Tongue (tissue), 3 donors: ENCODE measurements at places on chromosomes 12 and 14. TPM values are rescaled to one million over a fixed set of nuclear protein-coding genes. Genes with fewer than 3 reads are reported as not detected.

GRCh38 chr14:99329711-99330315, 57.8 kb upstream of the BCL11B start:
- no peak for DNase-seq

ADCY4 gene
- 16.7 TPM for total RNA-seq

ITPR2 gene
- total RNA-seq: 31.4 TPM

KCNA1 gene
- 4.4 TPM for total RNA-seq

ARHGEF25 gene
- total RNA-seq: 18.6 TPM

DNA sequence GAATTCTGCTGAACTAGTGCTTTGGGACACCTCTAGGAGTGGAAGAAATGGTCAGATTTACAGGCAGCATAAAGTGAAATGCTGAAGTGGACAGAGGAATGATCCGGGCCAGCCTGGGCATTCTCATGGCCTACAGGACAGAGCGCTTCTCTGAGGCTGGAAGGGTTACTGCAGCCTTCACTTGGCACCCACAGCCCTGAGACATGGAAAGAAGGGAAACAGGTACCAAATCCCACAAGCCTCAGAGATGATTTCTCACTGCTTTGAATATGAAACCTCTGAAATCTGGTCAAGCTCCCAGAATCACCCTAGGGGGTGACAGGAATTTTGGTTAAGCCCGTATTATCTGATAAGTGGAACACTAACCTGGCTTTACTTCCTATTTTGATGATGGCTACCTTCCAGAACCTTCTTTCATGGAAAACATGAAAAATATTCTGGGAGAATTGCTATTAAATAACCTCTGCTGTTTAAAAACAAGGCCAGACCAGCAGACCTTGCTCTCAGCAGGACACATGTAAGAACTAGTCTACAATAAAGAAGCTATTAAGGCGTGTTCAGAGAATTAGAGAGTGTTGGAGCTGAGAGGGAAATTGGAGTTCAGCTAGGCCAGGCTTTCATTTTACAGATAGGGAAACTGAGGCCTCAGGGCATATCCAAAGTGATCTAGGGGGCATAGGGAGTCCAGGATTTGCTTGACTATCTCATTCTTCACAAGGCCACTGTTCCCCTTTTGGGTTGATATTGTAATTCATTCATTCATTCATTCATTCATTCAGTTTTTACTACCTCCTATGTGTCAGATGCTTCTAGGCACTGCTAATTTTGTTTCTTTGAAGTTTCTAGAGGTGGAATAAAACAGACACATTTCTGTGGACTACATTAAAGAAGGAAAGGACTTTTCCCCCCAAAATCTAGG, 281.5 kb downstream of the ZFP36L1 start:
- DNase-seq: peak; percentile 49

DNA sequence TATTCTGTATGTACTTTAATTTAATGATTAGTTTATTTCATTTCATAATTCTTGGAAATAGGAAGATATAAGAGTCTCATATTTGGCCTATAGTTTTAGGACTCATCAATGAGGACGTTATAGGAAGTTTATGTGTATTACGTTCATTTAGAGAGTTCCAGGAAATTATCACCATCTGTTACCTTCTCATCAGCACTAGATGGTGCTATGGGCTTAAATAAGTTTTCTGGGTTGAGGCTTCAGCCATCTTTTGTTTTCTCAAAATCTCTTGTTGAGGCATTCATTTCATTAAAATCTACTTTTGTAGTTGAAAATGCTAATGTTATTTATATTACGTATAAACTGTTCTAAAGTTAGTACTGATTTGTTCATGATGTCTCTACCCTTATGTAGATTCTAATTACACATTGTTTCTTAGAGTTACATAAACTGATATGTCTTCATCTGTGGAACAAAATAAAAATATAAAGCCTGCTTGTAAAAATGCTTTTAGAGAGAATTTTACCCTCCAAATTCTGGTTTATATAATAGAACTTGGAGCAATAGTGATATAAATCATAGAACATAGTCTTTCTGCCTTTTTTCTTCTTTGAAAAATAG, 89.2 kb downstream of the CFAP54 start:
- peak; percentile 81 for DNase-seq

VRTN gene
- not detected for total RNA-seq

DNA sequence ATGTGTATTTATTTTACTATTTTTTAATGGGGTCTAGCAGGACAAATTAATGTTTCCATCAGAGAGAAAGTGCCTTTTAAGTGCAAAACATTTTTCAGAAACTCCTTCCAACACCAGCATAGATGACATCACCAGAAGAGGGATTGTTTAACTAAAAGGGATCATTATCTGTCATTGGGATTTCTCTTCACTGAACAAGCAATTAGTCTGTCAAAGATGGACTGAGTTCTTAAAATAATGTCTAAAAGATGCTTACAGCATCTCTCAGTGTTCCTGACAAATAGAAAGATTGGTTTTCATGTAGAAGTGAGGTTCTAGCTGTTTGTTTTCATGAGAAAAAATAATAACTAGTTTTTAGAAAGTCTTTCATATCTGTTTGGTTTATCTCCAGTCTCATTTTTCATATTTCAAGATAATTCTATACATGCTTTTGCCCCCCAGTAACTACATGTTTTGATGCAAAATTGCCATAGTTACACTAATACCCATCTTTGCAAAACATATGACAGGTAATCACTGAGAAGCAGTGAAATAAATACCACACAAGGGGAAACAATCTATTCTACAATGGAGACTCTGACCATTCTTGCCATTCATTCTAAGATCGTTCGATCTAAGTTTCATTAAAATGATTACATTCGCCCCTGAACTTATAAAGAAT, 850.3 kb downstream of the GALC start:
- DNase-seq: peak; percentile 20

SRRM4 gene
- total RNA-seq: 0.31 TPM

DNA sequence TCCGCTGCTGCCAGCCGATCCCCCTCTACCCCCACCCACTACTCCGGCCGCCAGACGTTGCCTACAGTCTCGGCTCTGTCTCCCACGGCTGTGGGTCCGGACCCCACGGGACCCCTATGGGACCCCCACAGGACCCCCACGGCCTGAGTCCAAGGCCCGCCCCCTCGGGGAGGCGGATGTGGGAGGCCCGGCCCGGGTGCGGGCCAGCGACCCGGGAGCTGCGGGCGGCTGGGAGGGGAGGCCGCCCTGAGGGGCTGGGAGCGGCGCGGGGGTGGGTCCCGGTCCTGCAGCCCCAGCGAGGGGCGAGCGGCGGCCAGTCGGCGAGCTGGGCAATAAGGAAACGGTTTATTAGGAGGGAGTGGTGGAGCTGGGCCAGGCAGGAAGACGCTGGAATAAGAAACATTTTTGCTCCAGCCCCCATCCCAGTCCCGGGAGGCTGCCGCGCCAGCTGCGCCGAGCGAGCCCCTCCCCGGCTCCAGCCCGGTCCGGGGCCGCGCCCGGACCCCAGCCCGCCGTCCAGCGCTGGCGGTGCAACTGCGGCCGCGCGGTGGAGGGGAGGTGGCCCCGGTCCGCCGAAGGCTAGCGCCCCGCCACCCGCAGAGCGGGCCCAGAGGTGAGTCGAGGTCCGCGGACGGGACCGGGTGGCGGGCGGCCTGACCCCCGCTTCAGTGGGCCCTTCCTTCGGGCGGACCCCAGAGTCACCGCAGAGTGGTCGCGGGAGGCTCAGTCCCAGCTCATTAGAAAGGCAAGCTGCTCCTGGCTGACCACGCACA, at the start of gene ACVRL1:
Gene ACVRL1, plus strand, starts transcription at position 422 of the 773 bp plus-strand sequence. CDS start 4,971 bp downstream, outside the sequence.
- DNase-seq: peak; percentile 65

MYF6 gene
- total RNA-seq: 164 TPM

GRCh38 chr12:23204933-23205778, 580.2 kb downstream of the ETNK1 start:
- DNase-seq: peak; percentile 76

DNA sequence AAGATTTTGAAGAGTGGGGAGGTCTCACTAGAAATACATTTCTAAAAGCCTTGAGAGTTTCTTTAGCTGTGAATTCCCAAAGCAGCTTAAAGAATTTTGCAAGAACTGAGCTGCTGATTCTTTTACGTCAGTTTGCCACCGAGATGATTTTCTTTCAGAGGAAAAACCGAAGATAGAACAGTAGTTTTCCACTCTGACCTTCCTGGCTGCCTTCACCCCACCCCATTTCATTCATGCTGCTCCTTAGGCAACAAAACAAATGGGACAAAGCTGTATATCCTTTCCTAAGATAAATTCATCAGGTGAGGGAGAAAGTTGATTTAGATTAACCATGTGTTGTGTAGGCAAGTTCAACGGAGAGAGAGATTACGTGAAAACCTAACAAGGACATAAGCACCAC, 947.0 kb downstream of the GALC start:
- no peak for DNase-seq

DNA sequence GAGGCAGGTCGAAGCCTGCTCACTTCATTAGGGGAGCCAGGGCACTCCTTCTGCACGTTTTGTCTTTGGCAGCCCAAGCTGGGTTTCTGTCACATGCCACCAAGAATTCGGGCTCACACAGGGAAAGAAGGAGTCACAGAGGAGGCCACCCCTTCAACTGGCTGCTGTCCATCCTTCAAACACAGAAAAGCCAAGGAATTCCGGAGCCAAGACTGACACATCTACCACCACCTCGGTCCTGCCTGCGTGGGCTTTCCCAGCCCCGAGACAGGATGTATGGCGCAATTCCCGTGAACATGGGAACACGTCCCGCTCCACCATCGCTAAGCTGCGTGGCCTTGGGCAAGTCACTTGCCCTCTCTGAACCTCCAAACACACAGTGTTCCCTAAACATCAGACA, 70.4 kb downstream of the NCOR2 start:
- no peak for DNase-seq

GRCh38 chr12:3205742-3206519, 128.8 kb downstream of the TSPAN9 start:
- DNase-seq: no peak

GRCh38 chr12:20525064-20525610, 156.8 kb downstream of the PDE3A start:
- no peak for DNase-seq

- no peak for DNase-seq
Measured at GRCh38 chr14:71532344-71532743, 399.9 kb upstream of the RGS6 start.

- no peak for DNase-seq
Measured at GRCh38 chr12:57838594-57839302, 7.8 kb downstream of the CTDSP2 start.

GRCh38 chr14:82562881-82563280, 1029.2 kb upstream of the SEL1L start:
- DNase-seq: no peak

- no peak for DNase-seq
Measured at GRCh38 chr12:68481181-68481941, 129.3 kb upstream of the RAP1B start.

- peak; percentile 49 for DNase-seq
Measured at GRCh38 chr14:75980856-75981255, 939 bp downstream of the TGFB3 start.

CCDC196 gene
- not detected for total RNA-seq

GRCh38 chr14:102902523-102903247, 19.8 kb upstream of the AMN start:
- no peak for DNase-seq

- no peak for DNase-seq
Measured at GRCh38 chr12:127075981-127076380, 1191.0 kb upstream of the TMEM132C start.

DNA sequence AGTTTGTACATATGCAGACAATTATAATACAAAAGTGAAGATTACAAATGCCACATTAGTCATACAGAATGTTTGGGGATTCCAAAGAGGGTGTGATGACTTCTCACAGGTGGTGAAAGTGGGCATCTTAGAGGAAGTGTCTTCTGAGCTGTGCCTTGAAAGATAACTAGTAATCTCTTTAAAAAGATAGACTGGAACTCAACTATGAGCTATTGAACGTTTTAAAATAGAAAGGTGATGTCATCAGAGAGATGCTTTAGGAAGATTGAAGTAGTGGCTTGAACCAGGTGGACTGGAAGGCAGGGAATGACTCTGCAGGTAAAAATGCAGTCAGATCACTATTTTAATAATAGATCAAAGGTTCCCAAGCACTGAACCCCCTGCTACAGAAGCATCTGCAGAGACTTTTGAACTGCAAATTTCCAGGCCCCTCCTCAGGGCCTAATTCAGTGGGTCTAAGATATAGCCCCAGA, 50.3 kb downstream of the SYT1 start:
- DNase-seq: no peak

- DNase-seq: peak; percentile 40
Measured at GRCh38 chr12:23236066-23236780, 611.3 kb downstream of the ETNK1 start.

- no peak for DNase-seq
Measured at GRCh38 chr12:112192475-112192874, 67.1 kb downstream of the TRAFD1 start.

DNA sequence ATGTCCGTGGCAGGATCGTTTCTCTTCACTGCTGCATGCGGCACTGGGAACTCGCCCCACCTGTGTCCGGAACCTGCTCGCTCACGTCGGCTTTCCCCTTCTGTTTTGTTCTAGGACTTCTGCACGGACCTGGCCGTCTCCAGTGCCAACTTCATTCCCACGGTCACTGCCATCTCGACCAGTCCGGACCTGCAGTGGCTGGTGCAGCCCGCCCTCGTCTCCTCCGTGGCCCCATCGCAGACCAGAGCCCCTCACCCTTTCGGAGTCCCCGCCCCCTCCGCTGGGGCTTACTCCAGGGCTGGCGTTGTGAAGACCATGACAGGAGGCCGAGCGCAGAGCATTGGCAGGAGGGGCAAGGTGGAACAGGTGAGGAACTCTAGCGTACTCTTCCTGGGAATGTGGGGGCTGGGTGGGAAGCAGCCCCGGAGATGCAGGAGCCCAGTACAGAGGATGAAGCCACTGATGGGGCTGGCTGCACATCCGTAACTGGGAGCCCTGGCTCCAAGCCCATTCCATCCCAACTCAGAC, 1.2 kb downstream of the FOS start:
- peak; percentile 68 for DNase-seq

GRCh38 chr12:54863948-54864618, 9.8 kb downstream of the MUCL1 start:
- no peak for DNase-seq

DNA sequence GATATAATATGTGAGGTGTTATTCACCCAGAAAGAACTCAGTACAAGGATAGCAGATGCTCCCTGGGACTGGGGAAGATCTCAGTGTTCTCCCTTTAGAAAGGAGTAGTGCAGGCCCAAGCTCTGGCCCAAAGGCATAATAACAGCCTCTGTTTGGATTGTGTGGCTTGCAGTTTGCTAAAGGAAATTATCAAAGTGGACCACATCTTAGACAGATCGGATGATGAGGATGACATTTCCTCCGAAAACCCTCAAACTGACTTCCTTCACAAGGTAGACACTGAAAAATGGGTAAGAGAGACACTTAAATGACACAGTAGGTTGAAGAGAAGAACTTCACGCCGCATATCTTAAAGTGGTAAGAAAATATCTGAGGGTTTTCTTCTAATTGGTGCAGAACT, 26.1 kb downstream of the SMCO2 start:
- DNase-seq: no peak

- DNase-seq: no peak
Measured at GRCh38 chr12:31599053-31599452, 8.1 kb upstream of the DENND5B start.

GRCh38 chr12:70535896-70536374, 101.3 kb downstream of the PTPRB start:
- DNase-seq: peak; percentile 29

GRCh38 chr12:5971194-5971850, 26.3 kb upstream of the ANO2 start:
- no peak for DNase-seq
